ENCODE measurements at places on chromosomes 7 and 10.

DNA sequence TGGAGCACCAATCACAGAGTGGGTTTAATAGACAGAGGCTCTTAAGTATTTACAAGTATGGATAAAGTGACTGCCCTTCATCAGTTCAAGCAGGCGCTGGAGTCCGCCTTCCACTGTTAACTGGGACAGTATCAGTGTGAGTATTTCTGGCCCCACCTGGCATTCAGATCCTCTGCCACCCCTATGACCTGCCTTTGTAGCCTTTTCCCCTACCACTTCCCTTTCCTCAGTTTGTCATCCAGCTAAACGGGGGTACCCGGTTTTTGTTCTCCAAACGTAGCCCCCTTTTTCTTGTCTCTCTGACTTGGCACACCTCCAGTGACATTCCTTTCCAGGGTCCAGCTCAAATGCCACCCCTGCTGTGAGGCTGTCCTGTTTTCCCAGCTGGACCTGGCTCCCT lies 134.4 kb downstream of the SNX10 start:
- no peak for DNase-seq

- no peak for DNase-seq
Observed at GRCh38 chr7:149188213-149188612, 7.1 kb upstream of the ZNF282 start.

DNA sequence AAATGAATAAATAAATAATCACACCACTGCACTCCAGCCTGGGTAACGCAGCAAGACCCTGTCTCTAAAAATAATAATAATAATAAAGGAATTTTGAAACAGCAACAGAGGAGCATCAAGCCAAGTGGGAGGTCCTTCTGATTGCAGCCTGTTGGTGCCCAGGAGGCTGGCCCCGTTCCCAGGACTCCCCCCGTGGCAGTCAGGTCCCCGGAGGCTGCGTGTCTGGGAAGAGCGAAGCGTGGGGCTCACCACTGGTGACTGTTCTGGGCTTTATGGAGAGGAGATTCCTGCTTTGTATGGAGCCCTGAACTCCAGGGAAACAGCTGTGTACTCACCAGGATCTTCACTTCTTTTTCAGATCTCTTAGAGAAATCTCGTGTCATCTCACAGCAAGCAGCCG lies 19.3 kb upstream of the MYH16 start:
- no peak for DNase-seq

DNA sequence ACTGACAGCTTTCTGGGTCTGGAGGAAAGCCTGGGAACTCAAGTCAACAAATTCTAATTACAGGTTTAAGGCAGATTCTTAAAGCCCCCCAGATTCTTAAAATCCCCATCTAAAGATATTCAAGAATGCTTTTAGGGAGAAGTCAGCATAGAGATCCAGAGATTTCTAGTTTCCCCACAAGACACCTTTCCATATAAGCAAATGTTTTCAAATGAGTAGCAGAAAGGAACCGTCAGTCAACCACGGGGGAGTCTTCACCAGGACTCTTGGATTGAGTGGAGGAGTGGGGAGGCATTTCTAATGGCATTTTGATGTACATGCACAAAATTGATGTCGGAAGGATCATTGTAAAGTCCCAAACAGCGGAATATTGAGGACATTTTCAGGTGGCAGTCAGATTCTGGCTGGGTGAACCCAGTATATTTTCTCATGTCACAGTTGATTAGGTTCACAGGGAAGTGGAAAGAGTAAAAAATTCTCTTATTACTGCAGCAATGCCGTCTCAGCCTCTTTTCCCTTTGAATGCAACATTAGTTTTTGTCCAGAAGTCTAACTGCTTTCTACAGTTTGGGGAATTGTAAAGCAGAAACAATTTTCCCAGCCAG lies 191.7 kb upstream of the YAE1 start:
- no peak for DNase-seq

GRCh38 chr10:21372651-21373410 lies 152.7 kb downstream of the SKIDA1 start:
- DNase-seq = peak; percentile 15

- peak; percentile 23 for DNase-seq
Observed at GRCh38 chr10:119199231-119199992, 8.0 kb upstream of the GRK5 start.

Measured in stimulated activated CD4-positive, alpha-beta T cell treated with anti-CD3 and anti-CD28 coated beads, Interleukin-4, amount 100 ng/mL, for 1 hour (primary cell).